ENCODE measurements at places on chromosomes 2 and 18. TPM values are rescaled to one million over a fixed set of nuclear protein-coding genes. Genes with fewer than 3 reads are reported as not detected.

- no peak for DNase-seq
Observed at GRCh38 chr2:168456521-168457189, 583 bp downstream of the CERS6 start.

GRCh38 chr18:28078298-28078697, 98.6 kb downstream of the CDH2 start:
- DNase-seq: no peak

DNA sequence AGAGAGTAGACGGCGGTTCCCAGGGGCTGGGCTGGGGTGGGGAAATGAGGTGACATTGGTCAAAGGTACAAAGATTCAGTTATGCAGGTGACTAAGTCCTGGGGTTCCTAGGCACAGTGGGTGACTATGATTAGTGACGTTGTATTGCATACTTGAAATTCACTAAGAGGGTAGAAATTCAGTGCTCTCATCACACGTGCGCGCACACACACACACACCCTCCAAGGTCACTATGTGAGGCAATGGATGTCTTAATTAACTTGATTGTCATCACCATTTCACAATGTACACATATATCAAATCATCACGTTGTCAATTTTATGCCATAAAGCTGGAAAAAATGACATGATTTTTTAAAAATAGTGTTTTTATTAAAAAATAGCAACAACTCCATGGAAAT, 92.9 kb upstream of the ALKAL2 start:
- no peak for DNase-seq

- DNase-seq: no peak
Observed at GRCh38 chr2:50975546-50975945, 56.4 kb downstream of the NRXN1 start.

GRCh38 chr2:42114091-42114490, 55.1 kb upstream of the EML4 start:
- DNase-seq: no peak

DNA sequence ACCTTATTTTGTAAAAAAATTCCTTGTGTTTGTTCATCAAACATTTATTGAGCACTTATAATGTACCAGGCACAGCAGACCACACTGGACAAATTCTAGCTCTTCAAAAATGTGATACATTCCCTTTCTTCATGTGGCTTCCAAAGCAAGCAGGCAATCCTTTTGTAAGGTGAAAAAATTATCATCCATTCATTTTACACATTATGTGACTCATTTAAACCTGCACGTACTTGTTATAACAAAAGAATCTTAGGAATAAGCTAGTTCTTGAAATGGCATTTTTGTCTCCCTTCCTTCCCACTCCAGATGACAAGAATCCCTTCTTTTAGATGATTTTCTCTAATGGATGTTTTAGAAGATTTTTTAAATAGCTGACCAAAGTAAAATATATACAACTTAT, 104.6 kb downstream of the KLF7 start:
- no peak for DNase-seq

- no peak for DNase-seq
Observed at GRCh38 chr18:37483984-37484819, 81.4 kb downstream of the CELF4 start.

GRCh38 chr18:39489431-39489830, 1923.8 kb upstream of the CELF4 start:
- DNase-seq: no peak

DNA sequence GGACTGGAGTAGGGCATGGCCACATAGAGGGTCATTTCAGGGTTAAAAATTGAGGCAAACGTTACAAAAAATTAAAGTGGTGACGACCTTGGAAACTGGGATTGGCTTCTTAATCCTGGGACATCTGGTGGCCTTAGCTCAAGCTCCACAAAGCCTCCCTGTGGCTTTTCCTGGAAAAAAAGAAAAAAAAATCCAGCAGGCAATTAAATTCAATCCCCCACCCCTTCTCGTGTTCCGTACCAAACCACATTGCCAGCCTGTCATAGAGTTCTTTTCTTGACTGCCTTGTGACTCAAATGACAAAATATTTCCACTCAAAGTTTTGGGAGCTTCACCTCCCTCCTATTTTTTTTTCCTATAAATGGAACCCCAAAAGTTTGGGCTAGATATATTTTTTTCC, 195.6 kb downstream of the HRH4 start:
- DNase-seq: no peak

- DNase-seq: no peak
Observed at GRCh38 chr2:102025583-102026267, 34.0 kb downstream of the IL1R2 start.

HDHD2 gene
- 43.0 TPM for polyA plus RNA-seq

PPM1B gene
- 55.4 TPM for polyA plus RNA-seq

ACKR3 gene
- 13.9 TPM for polyA plus RNA-seq

AP1S3 gene
- 1.6 TPM for polyA plus RNA-seq

UGT1A4 gene
- 0.34 TPM for polyA plus RNA-seq

EVA1A gene
- polyA plus RNA-seq: 32.3 TPM

UGT1A3 gene
- not detected for polyA plus RNA-seq

ANKRD23 gene
- polyA plus RNA-seq: 7.5 TPM

CCDC74A gene
- 35.1 TPM for polyA plus RNA-seq

THSD7B gene
- 0.50 TPM for polyA plus RNA-seq
